Left ventricle myocardium inferior (tissue), 1 donor: ENCODE measurements at places on chromosomes 1 and 21. TPM values are rescaled to one million over a fixed set of nuclear protein-coding genes. Genes with fewer than 3 reads are reported as not detected.

DNA sequence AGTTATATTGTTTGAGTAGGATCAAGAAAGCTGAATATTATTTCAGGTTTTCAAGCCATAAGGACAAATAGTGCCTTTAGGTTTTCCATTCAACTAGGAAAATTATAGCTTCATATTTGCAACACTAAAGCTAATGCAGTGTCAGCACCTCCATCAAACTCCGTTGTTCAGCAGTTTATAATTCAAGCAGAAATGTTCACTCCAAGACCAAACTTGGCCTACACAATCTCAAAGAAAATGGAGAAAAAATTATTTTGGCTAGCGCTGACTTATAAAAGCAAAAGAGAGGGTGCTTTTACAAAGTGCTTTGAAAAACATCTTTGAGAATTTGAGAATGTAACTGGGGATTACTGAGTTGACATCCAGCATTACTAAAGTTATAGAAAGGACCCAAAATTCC, 1.4 kb downstream of the SPAG17 start:
- H3K27ac ChIP-seq, result no peak overlapping the region
- H3K36me3 ChIP-seq, result no peaks in the 10 kb centered on the region
- no peak for DNase-seq
- peaks cover 13% of the 10 kb centered on the region for H3K27me3 ChIP-seq

DNA sequence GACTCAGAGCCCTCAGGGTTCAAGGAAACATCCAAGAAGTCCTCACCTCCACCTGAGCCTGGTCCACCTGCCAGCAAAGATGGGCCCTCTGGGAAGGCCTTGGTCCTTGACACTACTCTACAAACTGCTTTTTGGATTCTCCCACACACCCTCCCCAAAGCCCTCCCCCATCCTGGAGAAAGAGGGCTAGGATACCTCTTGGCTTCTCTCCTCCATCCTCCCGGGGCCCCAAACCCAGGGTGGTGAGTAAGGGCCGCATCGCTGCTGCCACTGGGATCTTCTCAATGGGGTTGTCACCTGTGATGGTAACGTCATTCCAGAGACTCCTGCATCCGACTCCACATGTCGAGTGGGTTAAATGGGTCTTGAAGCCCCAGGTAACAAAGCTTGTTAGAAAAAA, 26.6 kb downstream of the MATN1 start:
- H3K4me1 ChIP-seq, result peaks cover 12% of the 10 kb centered on the region
- H3K36me3 ChIP-seq, result no peaks in the 10 kb centered on the region
- H3K27ac ChIP-seq, result no peak overlapping the region
- H3K27me3 ChIP-seq, result peaks cover 56% of the 10 kb centered on the region
- no peak overlapping the region for H3K4me3 ChIP-seq
- DNase-seq, result no peak

ARHGEF19 gene
- 2.2 TPM for total RNA-seq

SPRR2E gene
- total RNA-seq, result not detected

DLGAP3 gene
- total RNA-seq, result 0.05 TPM

PLPPR4 gene
- total RNA-seq, result 0.11 TPM
